Fibroblast of upper back skin (primary cell): ENCODE measurements at places on chromosomes 5 and 9.

GRCh38 chr9:137387114-137387890, 35.7 kb downstream of the EXD3 start:
- DNase-seq, result no peak

GRCh38 chr5:113276001-113276400, 158.8 kb downstream of the TSSK1B start:
- peak; percentile 74 for DNase-seq

GRCh38 chr5:57896576-57896975, 414.0 kb upstream of the ACTBL2 start:
- DNase-seq, result no peak

GRCh38 chr5:57953792-57954191, 471.2 kb upstream of the ACTBL2 start:
- DNase-seq, result no peak

- no peak for DNase-seq
Observed at GRCh38 chr5:172506251-172506650, 51.9 kb upstream of the SH3PXD2B start.

- no peak for DNase-seq
Observed at GRCh38 chr5:71697967-71698366, 21.1 kb upstream of the CARTPT start.

GRCh38 chr5:14946815-14947620, 75.4 kb upstream of the ANKH start:
- no peak for DNase-seq

GRCh38 chr5:142823126-142823525, 52.9 kb downstream of the ARHGAP26 start:
- DNase-seq, result no peak

GRCh38 chr9:120931231-120932085, 4.9 kb upstream of the TRAF1 start:
- DNase-seq, result peak; percentile 62

- DNase-seq, result peak; percentile 54
Observed at GRCh38 chr5:16492398-16493140, 27.0 kb upstream of the ZNF622 start.

DNA sequence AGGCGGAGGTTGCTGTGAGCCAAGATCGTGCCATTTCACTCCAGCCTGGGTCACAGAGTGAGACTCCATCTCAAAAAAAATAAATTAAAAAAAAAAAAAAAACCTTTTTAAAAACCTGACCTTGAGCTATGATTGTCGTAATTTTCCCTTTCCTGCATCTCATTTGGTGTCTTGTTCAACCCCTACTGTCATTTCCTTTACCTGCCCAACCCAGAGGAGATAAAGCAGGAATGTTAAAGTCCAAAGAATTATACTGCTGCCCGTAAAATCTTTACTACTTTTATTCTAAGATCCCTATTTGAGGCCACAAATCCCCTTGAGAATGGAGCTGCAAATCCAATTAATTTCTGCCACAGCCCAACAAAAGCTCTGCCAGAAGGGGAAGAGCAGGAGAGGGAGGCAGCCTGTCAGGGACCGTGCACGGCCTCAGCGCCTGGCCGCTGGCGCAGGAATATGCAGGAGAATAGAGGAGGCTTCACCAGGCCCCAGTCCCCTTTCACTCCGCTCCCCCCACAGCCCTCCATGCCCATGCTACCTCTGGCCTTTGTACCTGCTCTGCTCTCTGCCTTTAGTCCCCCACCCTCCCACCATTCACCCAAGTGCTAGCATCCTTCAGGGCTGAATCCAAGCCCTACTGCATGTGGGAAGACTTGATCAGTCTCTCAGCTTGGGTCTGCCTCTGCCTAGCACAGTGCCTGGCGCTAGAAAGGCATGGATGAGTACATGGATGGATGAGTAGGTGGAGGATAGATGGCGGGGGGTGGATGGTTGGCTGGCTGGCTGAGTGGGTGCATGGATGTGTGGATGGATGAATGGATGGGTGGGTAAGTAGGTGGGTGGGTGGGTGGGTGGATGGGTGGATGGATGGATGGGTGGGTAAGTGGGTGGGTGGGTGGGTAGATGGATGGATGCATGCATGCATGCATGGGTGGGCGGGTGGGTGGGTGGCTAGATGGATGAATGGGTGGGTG, 99.8 kb upstream of the SARDH start:
- DNase-seq, result no peak

DNA sequence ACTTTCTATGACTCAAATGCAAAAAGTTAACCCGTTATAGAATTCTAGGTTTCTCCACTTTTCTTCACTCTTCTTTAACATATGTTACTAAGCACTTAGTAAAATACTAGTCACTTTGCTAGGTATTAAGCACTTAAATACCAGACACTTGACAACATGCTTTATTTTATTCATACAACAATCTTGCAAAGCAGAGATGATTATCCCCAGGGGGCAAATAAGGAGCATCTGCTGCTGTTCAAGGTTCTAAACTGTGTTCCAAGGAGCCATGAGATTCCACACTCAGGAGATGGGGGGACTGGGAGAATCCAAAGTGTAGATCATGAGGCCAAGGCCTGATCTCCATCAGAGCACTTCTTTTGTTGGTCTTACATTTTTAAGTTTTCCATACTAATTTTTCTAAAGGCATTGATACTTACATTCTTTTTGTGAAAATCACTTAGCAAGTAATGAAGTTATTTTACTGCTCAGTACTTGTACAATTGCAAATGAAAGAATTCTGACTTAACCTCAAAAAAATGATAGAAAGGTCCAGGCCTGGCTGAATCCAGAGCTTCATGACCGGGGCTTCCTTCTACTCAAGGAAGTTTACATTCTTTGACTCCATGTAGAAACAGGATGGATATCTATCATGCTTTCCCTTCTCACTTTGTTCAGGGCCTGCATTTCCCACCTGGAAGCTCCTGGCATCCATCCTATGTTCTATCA, 504.4 kb upstream of the WWC1 start:
- peak; percentile 87 for DNase-seq

DNA sequence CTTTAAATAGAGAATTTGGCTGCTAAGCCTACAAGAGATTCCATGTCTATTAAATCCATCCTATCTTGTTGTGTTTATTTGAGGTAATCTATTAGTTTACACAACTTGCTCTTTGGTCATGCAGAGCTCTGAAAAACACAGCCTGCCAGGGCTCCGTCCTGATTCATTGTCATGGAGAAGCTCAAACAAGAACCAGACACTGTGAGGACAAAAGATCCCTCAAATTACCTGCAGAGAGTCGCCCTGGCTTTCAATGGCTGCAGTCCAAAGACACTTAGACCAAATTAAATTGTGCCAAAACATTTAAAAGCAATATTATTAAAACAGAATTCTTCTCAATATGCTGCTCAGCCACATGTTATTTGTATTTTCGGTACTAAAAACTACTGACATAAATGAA, 60.1 kb downstream of the CDH18 start:
- no peak for DNase-seq

- no peak for DNase-seq
Observed at GRCh38 chr9:37025071-37025822, 8.8 kb downstream of the PAX5 start.

DNA sequence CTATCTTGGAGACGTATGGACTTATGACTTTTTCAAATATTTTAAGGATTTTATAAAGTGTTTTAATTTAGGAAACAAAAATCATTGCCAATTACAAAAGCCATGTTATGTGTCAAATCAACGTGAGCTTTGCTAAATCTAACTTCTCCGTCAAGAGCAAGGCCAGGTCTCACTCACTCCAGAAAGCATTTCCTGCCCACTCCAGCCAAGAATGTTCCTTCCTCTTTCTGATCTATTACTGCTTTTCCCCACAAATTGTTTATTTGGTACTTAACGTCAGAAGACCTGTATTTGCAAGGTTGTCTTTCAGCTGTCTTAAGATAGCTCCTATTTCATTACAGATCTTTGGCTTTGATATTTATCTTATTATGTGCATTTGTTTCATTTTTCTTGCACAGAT, 193.5 kb upstream of the HAPLN1 start:
- no peak for DNase-seq

DNA sequence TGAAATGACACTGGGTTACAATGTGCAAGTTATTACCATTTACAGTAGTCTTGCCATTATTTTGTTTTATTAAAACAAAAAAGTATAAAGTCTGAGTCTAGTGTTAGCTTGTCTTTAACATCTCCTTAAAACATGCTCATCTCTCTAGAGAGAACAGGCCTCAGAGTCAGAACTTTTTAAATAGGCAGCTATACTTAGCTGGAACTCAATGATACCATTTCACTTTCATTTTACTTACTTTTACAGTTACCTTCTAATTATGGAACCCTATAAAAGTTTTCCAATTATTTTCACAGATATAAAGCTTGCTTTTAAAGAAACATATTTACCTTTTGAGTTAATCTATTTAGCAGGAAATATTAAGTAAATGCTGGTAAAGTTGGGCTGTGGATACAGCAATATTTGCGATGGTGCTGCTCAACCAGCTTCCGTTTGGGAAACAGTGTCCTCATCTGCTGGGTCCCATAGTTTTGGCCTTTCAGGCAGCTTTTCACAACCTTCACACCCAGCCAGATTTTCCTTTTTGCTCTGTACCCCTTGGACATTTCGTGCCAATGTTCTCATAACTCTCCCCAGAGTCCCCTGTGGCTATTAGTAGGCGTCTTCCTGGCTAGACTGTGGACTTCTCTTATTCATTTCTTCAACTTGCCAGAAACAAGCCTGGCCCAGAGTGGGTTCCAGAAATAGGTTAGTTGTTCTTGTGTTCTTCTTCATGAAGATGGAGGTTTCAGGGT, 36.3 kb upstream of the UBTD2 start:
- DNase-seq, result no peak

DNA sequence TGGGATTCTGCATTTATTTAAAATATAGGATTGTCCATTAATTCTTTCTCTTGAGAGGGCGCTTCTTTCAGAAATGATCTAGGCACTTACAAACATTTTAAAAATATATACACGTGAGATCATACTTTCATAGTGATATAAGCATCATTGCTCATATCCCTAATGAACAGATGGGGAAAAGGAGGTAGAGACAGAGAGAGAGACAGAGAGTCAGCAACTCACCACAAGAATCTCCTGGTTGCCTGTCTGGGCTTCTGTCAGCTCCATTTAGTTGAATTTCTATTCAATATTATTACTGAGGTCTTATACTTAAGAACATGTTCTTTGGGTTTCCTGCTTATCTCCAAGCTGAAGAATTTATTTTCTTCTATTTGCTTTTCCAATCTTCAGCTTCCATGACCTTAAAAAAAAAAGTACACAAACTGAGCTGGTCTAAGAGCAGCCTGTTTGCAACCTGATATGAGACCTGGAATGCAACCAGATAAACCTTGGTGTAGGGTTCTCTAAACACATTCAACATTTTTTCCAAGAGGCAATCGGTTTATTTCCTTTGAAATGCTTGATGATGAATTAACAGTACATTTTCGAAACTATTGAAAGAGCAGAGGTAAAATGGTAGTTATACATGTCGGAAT, 51.6 kb upstream of the LIFR start:
- DNase-seq, result peak; percentile 44

GRCh38 chr9:106312906-106313305, 550.1 kb upstream of the ZNF462 start:
- DNase-seq, result peak; percentile 50

DNA sequence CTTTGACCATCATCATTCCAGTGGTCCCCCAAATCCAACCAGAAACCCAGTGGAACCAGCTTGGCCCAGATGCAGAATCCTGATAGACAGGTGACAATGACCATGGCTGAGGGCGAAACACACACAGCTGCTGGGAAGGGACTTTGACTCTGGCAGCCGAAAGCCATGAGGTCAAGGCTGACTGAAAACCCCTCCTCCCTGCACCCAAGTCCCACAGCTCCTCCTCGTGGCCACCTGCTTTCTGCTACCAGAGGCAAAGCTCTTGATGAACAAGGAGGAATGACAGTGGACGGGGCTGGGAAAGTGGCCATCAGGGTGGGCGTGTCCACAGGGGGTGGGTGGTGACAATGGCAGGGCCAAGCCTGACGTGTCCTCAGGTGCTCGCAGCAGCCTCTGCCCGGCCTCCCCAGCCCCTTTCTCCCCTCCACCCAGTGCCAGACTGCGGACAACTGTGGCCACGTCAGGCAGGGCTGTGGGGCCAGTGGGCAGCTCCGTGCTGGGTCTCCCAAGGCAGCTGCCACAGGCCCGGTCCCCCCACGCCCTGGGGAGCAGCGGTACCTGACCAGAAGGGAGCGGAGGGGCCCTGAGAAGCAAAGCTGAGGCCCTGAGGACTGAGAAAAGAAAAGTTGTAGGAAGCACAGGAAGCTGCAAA, 30.8 kb upstream of the SARDH start:
- DNase-seq, result no peak

- peak; percentile 73 for DNase-seq
Observed at GRCh38 chr9:12702160-12702758, 9.1 kb downstream of the TYRP1 start.

GRCh38 chr5:55865831-55866230, 14.7 kb downstream of the IL31RA start:
- DNase-seq, result no peak

- DNase-seq, result no peak
Observed at GRCh38 chr9:89640361-89640760, 35.5 kb downstream of the GADD45G start.

DNA sequence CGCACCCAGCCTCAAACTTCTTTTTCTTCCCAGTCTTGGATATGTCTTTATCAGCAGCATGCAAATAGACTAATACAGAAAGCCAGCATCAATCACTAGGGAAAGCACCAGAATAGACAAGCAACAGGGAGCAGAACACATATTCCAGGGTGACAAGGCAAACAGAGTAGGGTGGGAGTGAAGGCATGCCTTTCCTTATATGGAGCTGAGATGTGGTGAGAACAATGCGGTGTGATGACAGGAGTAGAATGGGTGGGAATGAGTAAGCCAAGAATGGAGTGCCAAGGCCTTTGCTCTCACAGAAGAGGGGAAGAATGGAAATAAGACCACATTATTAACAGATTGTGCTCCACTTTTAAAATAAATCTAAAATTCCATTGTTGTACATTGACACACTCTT, 115.6 kb downstream of the CETN3 start:
- DNase-seq, result peak; percentile 99

DNA sequence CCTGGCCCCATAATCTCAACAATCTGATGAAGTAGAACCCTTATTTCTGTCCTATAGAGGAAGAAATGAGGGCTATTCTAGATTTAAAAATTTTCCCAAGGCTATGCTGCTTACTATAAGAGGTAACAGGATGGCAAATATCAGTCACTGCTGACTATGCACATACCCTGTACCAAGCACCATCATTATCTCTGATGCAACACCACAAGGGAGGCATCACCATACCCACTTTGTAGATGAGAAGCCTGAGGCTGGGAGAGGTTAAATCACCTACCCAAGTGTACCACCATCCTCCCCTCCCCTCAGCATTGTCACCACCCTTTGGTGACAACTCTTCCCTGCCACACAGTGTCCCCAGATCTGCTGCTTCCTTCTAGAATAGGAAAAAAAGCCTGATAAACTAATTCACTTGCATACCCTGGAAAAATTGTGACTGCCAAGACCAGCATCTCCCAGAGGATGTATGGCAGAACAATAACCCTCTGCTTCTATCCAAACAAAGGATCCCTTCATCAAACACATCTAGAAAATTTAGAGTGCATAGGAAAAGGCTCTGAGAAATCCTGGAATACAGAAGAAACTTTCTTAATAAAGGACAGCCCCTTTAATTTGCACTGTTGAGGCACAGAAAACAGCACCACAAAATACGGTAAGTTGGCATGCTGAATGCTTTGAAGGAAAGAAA, 48.3 kb downstream of the PRRC1 start:
- no peak for DNase-seq
